ENCODE measurements at places on chromosomes 3 and 15.

DNA sequence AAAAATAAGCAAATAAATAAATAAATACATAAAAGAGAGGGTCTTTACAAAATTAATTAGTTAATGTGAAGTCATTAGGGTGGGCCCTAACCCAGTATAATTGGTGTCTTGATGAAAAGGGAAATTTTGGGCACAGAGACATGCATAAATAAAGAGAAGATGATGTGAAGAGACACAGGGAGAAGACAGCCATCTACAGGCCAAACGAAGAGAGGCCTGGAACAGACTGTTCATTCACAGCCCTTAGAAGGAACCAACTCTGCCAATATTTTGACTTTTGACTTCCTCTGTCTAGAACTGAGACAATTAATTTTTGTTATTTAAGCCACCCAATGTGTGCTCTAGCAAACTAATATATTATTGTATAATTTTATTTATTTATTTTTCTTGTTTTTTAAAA is 29.6 kb upstream of the SELENOK start:
- no peak for DNase-seq

DNA sequence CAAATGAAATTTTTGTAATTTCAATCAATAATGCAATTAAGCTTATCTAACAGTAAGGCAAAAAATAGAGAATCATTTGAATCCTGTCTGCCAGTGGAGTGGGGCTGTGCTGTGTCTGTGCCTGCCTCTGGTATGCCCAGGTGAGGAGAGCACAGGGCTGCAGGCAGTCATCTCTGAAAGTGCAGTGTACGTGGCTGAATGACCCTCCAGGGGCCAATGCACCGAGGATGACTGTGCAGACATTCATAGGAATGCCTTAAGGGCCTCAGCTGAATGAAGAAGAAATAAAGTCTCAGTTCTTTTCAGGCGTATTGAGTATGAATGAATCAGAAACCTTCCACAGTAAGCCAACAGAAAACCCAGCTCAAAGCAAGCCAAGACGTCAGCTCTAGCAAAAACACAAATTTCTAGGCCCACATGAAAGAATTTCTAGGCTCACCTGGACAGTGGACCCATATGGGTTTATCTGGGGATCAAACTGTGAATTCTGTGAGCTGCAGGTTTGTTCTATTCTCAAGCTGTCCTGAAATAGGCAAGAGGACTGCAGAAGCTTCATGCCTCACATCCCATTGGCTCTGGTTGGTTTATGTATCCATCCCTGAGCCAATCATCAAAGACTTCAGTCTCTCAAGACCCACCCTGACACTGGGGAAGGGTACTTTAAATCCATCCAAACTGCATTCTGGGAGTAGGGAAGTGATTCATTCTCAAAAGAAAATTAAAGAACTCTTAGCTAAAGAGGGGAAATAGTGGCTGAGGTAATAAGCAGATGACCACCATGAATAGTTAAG is 123.4 kb downstream of the SSR3 start:
- DNase-seq, result peak; percentile 14

DNA sequence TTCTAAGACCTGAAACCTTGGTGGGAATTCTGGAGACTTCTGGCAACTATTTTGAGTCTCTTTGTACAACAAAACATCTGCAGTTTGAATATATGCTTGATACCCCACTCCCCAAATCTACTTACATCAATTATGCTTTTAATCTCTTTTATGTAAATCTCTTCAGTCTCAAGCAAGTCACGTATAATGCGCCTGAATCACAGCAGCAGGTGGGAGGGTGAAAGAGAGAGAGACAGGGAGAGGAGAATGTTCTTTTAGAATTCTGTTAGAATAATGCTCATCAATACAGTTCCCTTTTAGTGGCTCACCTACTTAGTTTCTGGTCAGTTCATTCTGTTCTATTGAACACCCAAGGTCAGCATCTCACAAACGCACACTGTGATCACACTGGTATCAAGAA is 22.2 kb upstream of the B3GNT5 start:
- DNase-seq, result no peak

GRCh38 chr3:158569794-158570193 is 1.2 kb upstream of the MLF1 start:
- DNase-seq, result no peak

DNA sequence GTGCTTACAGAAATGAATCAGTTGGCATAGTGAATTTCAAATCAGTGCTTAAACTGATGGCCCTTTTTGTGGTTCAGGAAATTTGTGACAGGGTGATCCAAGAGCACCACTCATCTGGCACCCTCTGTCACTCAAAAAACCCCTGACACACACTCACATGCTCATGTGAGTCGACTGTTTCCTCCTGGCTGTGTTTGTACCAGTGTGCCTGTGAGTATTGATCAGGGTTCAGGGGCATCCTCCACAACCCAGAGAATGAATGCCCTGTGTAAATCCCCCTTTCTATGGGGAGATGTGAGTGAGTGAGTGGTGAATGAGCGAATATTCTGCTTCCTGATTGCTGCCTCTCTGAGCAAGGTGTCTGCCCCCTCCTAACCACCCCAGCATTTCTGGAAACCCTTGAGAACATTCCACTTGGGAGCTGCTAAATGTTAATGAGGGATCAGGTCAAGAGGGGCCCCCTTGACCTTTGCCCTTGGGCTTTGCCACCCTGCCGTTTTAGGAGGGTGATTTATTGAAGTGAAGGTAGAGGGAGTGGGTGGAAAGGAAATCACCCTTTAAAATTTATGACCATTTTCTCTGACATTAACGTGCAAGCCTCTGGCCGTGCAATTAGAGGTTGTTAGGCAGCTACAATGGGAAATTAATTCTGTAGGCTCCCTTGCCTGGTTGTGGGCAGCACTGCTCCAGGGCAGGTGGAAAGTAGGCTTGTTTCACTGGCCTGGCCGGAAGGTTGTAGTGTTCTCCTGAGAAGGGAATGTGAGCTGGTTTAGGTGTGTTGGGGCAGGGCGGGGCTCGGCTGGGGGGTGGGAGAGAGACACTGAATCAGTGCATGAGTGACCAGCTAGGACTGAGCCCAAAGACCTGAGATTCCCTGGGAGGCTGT is 87.2 kb downstream of the SLCO3A1 start:
- DNase-seq, result peak; percentile 71

Measured in RWPE1 (cell line).